ENCODE measurements at places on chromosomes 13 and 19. TPM values are rescaled to one million over a fixed set of nuclear protein-coding genes. Genes with fewer than 3 reads are reported as not detected.

DNA sequence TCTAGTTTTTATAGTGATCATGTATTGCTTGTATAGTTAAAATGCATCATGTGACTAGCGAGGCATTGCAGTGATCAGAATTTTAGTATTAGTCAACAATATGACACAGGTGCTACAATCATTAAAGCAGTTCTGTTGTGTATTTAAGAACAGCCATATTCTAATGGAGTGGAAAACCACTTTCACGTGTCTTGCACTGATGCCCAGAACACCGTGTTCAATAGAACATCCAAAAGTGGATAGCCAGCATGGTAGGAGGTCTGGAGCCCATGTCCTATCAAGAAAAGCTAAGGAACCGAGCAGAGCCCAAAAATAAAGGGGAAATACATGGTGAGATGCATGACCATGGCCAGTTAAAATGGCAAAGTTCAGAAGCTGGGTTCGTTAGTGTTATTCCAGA is 55.1 kb downstream of the FGF14 start:
- no peaks in the 10 kb centered on the region for H3K36me3 ChIP-seq
- H3K4me1 ChIP-seq = no peaks in the 10 kb centered on the region
- no peaks in the 10 kb centered on the region for H3K27me3 ChIP-seq
- DNase-seq = no peak

DNA sequence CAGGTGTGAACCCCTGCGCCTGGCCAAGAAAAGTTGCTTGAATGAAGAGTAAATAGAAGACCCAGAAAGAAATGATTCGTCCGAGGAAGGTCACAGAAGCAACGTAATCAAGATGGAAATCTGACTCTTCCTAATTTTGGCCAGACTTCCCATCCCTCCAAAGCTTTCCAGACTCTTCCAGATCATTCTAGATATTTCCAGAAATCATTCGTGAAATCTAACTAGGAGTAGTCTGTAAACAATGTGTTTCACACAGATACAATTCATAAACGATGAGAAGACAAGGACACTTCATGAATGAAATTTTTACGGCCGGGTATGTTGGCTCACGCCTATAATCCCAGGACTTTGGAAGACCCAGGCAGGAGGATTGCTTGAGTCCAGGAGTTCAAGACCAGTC is 9.3 kb upstream of the LDLR start:
- peaks cover 8% of the 10 kb centered on the region for H3K36me3 ChIP-seq
- no peak for DNase-seq
- H3K27ac ChIP-seq = no peak overlapping the region
- H3K4me1 ChIP-seq = peaks cover 10% of the 10 kb centered on the region

DNA sequence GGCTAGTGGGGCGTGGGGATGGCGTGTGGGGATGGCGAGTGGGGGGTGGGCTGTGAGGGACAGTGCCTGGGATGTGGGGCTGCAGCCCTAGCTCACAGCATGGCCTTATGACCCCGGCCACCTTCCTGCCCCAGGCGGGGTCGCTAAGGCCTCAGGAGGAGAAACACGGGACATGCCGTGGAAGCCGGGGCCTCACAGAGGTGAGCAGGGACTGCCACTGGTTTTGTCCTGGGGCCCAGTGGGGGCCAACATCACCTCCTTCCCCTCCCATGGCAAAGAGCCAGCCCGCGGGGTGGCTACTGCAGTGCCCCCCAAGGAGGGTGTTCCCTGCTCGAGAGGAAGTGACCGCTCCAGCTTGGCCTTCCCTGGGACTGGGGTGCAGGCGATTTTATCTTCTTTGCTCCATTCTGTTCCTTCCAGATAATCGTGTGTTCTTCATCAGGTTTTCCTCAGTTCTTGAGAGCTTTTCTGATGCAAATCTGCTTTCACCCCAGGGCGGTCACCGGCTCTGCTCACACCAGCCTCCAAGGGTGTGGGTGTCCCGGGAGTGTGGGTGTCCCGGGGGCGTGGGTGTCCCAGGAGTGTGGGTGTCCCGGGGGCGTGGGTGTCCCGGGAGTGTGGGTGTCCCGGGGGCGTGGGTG is 1.2 kb downstream of the F7 start:
- H3K36me3 ChIP-seq = no peaks in the 10 kb centered on the region
- no peak for DNase-seq
- peaks cover 4% of the 10 kb centered on the region for H3K4me1 ChIP-seq
- H3K27ac ChIP-seq = no peak overlapping the region
- no peak overlapping the region for H3K4me3 ChIP-seq

DNA sequence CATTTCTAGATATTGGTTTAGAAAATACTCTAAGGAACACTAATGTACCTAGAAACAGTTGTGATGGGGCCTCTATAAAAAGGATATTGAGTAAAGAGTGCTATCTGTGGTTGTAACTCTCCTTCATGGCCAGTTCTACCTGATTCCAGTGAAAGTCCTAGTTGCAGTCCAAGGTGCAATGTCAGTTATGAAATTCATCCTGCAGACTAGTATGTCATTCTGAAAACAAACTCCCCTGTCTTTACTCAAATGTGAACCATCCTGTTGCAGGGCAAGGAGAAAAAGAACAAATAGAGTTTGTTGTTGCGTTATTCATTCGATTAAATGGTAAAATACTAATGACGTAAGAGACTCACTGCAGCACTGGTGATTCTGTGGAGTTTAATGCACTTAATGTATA is 18.3 kb upstream of the N4BP2L1 start:
- H3K27me3 ChIP-seq = no peaks in the 10 kb centered on the region
- peaks cover 4% of the 10 kb centered on the region for H3K36me3 ChIP-seq
- no peaks in the 10 kb centered on the region for H3K4me1 ChIP-seq
- no peak overlapping the region for H3K27ac ChIP-seq

Gene NLRP7
- not detected for total RNA-seq

DNA sequence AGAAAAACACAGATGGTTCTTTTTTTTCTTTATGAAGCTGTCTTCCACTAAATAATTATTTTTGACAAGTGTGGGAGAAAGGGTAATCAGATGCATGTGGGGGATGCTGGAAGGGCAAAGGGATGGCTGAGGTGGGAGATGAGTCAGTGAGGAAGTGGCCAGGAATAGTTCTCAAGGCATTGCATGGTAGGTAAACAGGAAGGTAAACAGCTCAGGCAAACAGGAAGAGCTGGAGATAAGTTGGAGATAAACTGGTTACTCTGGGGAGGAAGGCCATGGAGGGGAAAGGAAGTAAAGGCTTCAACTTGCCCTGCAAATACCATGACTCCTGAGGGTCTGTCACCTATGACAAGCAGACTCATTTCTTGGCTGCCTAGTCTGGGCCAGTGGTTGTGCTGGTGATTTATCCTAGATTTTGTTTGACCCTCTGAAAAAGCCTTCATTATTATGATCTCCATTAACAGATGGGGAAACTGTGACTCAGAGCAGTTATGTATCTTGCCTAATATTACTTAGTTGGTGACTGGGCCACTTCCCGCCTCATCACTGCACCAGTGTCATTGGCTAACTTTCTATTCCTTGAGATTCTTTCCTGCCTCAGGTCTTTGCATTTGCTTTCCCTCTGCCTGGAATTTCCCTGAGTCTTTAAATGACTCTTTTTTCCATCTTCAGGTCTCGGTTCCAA is 17.1 kb downstream of the ACTL9 start:
- peaks cover 22% of the 10 kb centered on the region for H3K27me3 ChIP-seq
- H3K4me3 ChIP-seq = no peak overlapping the region
- peaks cover 9% of the 10 kb centered on the region for H3K36me3 ChIP-seq
- no peak overlapping the region for H3K27ac ChIP-seq
- H3K4me1 ChIP-seq = no peaks in the 10 kb centered on the region

- peaks cover 24% of the 10 kb centered on the region for H3K4me1 ChIP-seq
- DNase-seq = no peak
- no peak overlapping the region for H3K27ac ChIP-seq
- no peaks in the 10 kb centered on the region for H3K27me3 ChIP-seq
- peak overlapping the region; percentile 15 for H3K4me3 ChIP-seq
Observed at GRCh38 chr13:27427641-27428040, 3.2 kb downstream of the GTF3A start.

- peaks cover 4% of the 10 kb centered on the region for H3K4me1 ChIP-seq
- H3K27me3 ChIP-seq = no peaks in the 10 kb centered on the region
- no peak overlapping the region for H3K4me3 ChIP-seq
Observed at GRCh38 chr13:51920267-51920666, 58.5 kb downstream of the CCDC70 start.

GRCh38 chr13:34145061-34145460 is 327.1 kb downstream of the RFC3 start:
- no peak overlapping the region for H3K4me3 ChIP-seq
- H3K4me1 ChIP-seq = no peaks in the 10 kb centered on the region
- H3K27me3 ChIP-seq = no peaks in the 10 kb centered on the region
- no peaks in the 10 kb centered on the region for H3K36me3 ChIP-seq
- no peak for DNase-seq
- H3K27ac ChIP-seq = no peak overlapping the region

- no peak overlapping the region for H3K4me3 ChIP-seq
- no peak overlapping the region for H3K27ac ChIP-seq
- H3K36me3 ChIP-seq = no peaks in the 10 kb centered on the region
- no peak for DNase-seq
- no peaks in the 10 kb centered on the region for H3K4me1 ChIP-seq
Observed at GRCh38 chr13:32228330-32229041, 86.7 kb downstream of the ZAR1L start.

- H3K27me3 ChIP-seq = no peaks in the 10 kb centered on the region
- H3K4me1 ChIP-seq = no peaks in the 10 kb centered on the region
- no peak overlapping the region for H3K4me3 ChIP-seq
- peaks cover 24% of the 10 kb centered on the region for H3K36me3 ChIP-seq
- no peak overlapping the region for H3K27ac ChIP-seq
- no peak for DNase-seq
Observed at GRCh38 chr19:32611161-32611560, 30.2 kb downstream of the PDCD5 start.

Gene KCNC3
- total RNA-seq = 4.0 TPM

Gene FGF22
- total RNA-seq = 0.84 TPM

DNA sequence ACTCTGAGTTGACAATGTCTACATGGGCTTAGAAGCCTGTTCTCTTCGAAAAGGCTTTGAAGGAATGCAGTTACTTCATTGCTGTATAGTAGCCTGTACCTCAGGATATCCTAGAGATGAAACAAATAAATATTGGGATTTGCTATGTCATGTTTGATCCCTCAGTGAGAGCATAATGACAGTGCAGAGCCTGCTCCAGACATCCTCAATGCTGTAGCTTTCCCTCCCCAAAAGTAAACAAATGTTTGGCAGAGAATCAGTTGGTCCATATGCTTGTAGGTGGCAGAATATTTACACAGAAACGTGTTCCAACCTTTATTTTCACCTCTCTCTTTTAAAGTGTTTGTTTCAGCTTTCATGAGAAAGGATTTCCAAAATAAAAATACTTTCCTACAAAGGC is 515.3 kb upstream of the SGCG start:
- H3K27ac ChIP-seq = no peak overlapping the region
- DNase-seq = no peak
- H3K27me3 ChIP-seq = no peaks in the 10 kb centered on the region
- no peaks in the 10 kb centered on the region for H3K36me3 ChIP-seq
- peaks cover 5% of the 10 kb centered on the region for H3K4me1 ChIP-seq

- no peaks in the 10 kb centered on the region for H3K4me1 ChIP-seq
- H3K27ac ChIP-seq = no peak overlapping the region
- no peak overlapping the region for H3K4me3 ChIP-seq
- no peaks in the 10 kb centered on the region for H3K27me3 ChIP-seq
- no peak for DNase-seq
Observed at GRCh38 chr13:83423381-83423780, 458.9 kb downstream of the SLITRK1 start.

Gene FXYD1
- 4.2 TPM for total RNA-seq

Gene CYP2B6
- total RNA-seq = not detected

Gene MED25
- total RNA-seq = 80.8 TPM

GRCh38 chr19:8607386-8607785 is 3.1 kb downstream of the ADAMTS10 start:
- H3K36me3 ChIP-seq = peaks cover 9% of the 10 kb centered on the region
- DNase-seq = no peak
- H3K4me3 ChIP-seq = peak overlapping the region; percentile 78
- H3K27me3 ChIP-seq = peaks cover 3% of the 10 kb centered on the region
- peaks cover 19% of the 10 kb centered on the region for H3K4me1 ChIP-seq
- no peak overlapping the region for H3K27ac ChIP-seq

DNA sequence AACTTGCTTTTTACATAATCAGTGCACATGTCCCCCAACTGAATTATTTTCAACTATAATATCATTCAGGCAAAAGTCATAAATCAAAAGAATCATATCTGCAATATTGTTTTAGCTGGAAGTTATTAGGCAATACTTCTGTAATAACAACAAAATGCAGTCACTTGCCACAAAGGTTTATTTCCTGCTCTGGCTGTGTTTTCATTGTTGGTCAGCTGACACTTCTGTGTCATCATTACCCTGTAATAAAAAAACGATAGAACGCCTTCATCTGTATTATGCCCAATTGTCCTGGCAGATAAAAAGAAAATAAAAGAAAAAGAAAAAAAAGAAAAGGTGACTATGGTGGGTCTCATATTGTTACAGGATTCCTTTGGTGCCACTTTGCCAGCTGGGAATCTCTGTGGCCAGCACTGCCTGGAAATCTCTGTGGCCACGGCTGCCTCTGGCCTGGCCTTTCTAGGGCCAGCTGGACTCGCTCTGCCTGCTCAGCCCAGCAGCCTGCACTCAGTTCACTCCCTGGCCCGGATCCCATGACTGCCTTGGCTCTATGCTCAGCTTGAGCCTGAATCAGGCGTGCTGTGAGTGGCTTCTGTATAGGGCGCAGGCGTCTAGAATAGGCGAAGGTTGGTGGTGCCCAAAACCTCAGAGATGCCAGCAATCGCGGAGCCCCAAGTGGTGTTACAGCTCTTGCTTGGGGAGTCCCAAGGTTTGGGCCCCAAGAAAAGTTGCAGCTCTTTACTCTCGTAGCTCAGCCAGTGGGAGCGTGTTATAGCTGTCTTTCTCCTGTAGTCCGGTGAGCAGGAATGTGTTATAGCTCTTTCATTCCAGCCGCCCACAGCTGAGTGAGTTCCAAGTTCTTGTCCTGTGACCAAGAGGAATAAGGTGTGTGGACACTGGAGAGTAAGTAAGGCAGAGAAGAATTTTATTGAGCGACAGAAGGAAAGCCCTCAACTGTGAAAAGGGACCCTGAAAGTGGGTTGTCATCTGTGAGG is 1227.1 kb downstream of the SLITRK1 start:
- no peak for DNase-seq
- no peak overlapping the region for H3K4me3 ChIP-seq
- no peaks in the 10 kb centered on the region for H3K4me1 ChIP-seq
- H3K27ac ChIP-seq = no peak overlapping the region
- no peaks in the 10 kb centered on the region for H3K27me3 ChIP-seq

Gene FOXA3
- total RNA-seq = not detected

GRCh38 chr13:99118179-99118578 is 82.5 kb upstream of the UBAC2 start:
- H3K4me1 ChIP-seq = peaks cover 7% of the 10 kb centered on the region
- no peak overlapping the region for H3K27ac ChIP-seq
- H3K4me3 ChIP-seq = no peak overlapping the region
- no peaks in the 10 kb centered on the region for H3K27me3 ChIP-seq
- no peaks in the 10 kb centered on the region for H3K36me3 ChIP-seq

GRCh38 chr13:73187106-73187505 is 128.3 kb downstream of the KLF5 start:
- no peak for DNase-seq
- H3K36me3 ChIP-seq = no peaks in the 10 kb centered on the region
- H3K4me3 ChIP-seq = no peak overlapping the region
- peaks cover 4% of the 10 kb centered on the region for H3K4me1 ChIP-seq
- H3K27ac ChIP-seq = no peak overlapping the region
- no peaks in the 10 kb centered on the region for H3K27me3 ChIP-seq

Gene FLT1
- not detected for total RNA-seq

GRCh38 chr19:14906711-14907110 is 20.8 kb upstream of the OR7A17 start:
- no peak for DNase-seq
- H3K27ac ChIP-seq = no peak overlapping the region

- no peaks in the 10 kb centered on the region for H3K4me1 ChIP-seq
- H3K36me3 ChIP-seq = peaks cover 15% of the 10 kb centered on the region
- peaks cover 2% of the 10 kb centered on the region for H3K27me3 ChIP-seq
- H3K27ac ChIP-seq = no peak overlapping the region
Observed at GRCh38 chr19:12872941-12873890, 8.0 kb downstream of the DNASE2 start.

- peak within 1 kb of the TSS; percentile 89 for H3K4me3 ChIP-seq
- H3K27ac ChIP-seq = no peak within 1 kb of the TSS
- peak; percentile 96 for DNase-seq
Observed at GRCh38 chr19:4867534-4868285, at the start of gene PLIN3. PLIN3 (minus strand) TSS chr19:4867667; CDS start chr19:4861394, 6,273 bp downstream.

All from neural crest cell (in vitro differentiated cells).